Mesendoderm (in vitro differentiated cells): ENCODE measurements at places on chromosomes 11 and 22.

GRCh38 chr22:26702906-26703830 is 45.8 kb downstream of the MIAT start:
- H3K4me3 ChIP-seq: no peak overlapping the region
- H3K27me3 ChIP-seq: no peaks in the 10 kb centered on the region
- no peaks in the 10 kb centered on the region for H3K36me3 ChIP-seq
- no peak overlapping the region for H3K27ac ChIP-seq

DNA sequence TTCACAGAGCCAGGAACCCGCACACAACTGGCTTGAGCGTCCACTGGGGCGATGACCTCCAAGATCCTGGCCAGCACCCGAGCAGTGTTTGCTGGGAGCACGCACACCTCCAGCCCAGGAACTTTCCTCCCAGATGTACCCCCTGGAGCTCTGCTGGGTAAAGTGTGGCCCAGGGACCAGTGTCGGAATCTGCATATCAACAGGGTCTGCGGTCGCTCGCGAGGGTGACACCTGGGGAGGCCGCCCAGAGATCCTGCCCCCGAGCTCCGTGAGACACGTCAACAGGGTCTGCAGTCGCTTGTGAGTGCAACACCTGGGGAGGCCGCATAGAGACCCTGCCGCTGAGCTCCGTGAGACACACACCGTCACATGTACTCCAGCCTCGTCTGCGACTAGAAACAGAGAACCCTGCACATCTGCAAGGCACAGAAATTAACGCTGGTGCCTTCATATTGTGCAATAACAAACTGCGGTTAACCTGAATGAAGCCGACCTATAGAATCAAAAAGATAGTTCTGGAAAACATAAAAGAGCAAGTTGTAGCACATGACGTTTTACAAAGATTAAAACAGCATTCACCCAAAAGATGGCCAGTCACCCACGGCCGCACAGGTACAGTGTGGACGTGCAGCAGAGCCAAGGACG is 172.4 kb downstream of the BRD1 start:
- no peaks in the 10 kb centered on the region for H3K36me3 ChIP-seq
- no peak overlapping the region for H3K27ac ChIP-seq
- no peak overlapping the region for H3K4me3 ChIP-seq
- DNase-seq: no peak
- peaks cover 1% of the 10 kb centered on the region for H3K4me1 ChIP-seq

GRCh38 chr11:125102025-125102424 is 9.4 kb downstream of the TMEM218 start:
- no peak for DNase-seq
- H3K4me3 ChIP-seq: no peak overlapping the region
- H3K27me3 ChIP-seq: no peaks in the 10 kb centered on the region
- H3K36me3 ChIP-seq: no peaks in the 10 kb centered on the region
- no peaks in the 10 kb centered on the region for H3K4me1 ChIP-seq
- H3K27ac ChIP-seq: no peak overlapping the region

- no peak for DNase-seq
- no peaks in the 10 kb centered on the region for H3K4me1 ChIP-seq
- no peak overlapping the region for H3K27ac ChIP-seq
- no peaks in the 10 kb centered on the region for H3K36me3 ChIP-seq
These were observed 28.7 kb upstream of the RTL6 start for GRCh38 chr22:44526779-44527126.

DNA sequence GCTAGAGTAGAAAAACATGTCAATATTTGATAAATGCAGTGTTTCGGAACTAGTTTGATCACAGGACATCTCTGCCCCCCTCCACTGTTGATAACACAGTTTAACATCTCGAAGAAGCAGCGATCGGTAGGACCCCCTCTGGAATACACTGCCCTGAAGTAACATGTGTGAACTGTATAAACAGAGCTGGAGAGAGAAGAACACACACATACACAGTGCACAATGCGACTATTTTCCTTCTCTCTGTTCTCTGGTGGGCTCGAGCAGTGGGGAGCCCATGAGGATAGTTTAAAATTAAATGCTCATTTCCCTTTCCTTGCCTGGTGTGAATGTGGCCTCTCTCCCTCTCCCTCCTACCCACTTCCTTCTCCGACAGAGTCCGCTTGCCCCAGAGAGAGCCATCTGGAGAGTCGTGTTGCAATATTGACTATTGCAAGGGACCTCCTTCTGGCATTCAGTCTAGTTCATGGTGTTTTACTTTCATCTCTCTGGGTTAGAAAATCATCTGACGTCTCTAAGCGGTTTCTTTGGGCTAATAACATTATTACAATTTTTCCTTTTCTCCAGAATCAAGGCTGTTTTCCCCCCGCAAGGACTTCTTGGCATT is 51.6 kb upstream of the BARX2 start:
- no peaks in the 10 kb centered on the region for H3K4me1 ChIP-seq
- no peaks in the 10 kb centered on the region for H3K27me3 ChIP-seq
- H3K36me3 ChIP-seq: no peaks in the 10 kb centered on the region
- no peak overlapping the region for H3K27ac ChIP-seq
- no peak for DNase-seq

DNA sequence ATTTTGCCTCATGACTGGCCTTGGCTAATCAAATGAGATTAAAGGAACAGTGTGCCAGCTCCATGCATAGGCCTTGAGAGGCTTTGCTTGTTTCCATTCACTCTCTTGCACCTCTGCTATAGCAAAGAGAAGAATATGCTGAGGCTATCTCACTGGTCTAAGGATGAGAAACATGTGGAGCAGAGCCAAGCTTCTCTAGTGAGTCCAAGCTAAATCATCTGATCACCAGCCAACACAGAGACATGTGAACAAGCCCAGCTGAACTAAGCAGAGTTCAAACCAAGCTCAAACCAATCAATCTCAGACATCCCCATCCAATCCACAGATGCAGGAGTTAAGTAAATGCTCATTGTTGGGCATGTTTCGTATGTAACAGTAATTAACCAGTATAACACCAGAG is 69.4 kb upstream of the API5 start:
- H3K27me3 ChIP-seq: no peaks in the 10 kb centered on the region
- H3K27ac ChIP-seq: no peak overlapping the region
- H3K4me3 ChIP-seq: no peak overlapping the region
- H3K4me1 ChIP-seq: no peaks in the 10 kb centered on the region

DNA sequence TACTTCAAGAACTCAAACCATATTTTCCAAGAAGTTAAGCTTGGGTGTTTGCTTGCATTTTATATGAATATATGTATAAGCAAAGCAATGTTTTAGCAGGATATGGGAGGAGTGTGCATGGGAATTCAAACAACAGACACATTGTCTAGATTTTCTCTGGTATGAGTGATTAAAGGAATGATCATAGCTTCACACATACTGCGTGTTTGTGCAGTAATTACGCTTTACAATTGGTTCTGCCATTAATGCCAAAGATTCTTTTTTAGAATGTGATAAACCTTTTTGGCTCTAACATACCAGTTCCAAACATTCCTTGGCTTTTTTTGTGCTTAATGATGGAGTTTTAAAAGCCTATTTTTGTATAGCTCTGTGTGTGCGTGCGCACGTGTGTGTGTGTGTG is 54.0 kb downstream of the CCDC34 start:
- no peak for DNase-seq
- no peaks in the 10 kb centered on the region for H3K36me3 ChIP-seq
- no peak overlapping the region for H3K4me3 ChIP-seq
- H3K27me3 ChIP-seq: no peaks in the 10 kb centered on the region

GRCh38 chr11:70073871-70074371 is 4.2 kb upstream of the ANO1 start:
- H3K27ac ChIP-seq: no peak overlapping the region
- no peaks in the 10 kb centered on the region for H3K36me3 ChIP-seq
- no peaks in the 10 kb centered on the region for H3K4me1 ChIP-seq

DNA sequence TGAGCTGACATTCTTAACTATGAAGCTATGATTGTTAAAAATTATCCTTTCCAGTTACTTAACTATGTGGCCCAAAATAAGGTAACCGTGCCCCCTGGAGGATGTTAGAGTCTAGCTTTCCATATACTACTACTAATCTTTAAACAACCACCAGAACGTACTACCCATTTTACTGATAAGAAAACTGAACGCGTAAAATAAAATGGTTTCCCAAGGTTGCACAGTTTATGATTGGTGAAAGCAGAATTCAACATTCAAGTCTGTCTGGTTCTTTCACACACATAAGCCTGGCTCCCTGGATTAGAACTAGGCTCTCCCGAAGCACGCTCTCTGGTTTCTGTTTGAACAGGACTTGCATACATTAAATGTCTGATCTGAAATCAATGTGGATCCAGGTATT is 437.8 kb upstream of the CCDC90B start:
- no peak overlapping the region for H3K4me3 ChIP-seq
- H3K36me3 ChIP-seq: no peaks in the 10 kb centered on the region
- DNase-seq: peak; percentile 82
- no peaks in the 10 kb centered on the region for H3K27me3 ChIP-seq
- H3K27ac ChIP-seq: peak overlapping the region; percentile 98

GRCh38 chr11:119450590-119451326 is 27.8 kb upstream of the THY1 start:
- no peaks in the 10 kb centered on the region for H3K4me1 ChIP-seq
- H3K36me3 ChIP-seq: no peaks in the 10 kb centered on the region
- DNase-seq: no peak
- H3K4me3 ChIP-seq: no peak overlapping the region

DNA sequence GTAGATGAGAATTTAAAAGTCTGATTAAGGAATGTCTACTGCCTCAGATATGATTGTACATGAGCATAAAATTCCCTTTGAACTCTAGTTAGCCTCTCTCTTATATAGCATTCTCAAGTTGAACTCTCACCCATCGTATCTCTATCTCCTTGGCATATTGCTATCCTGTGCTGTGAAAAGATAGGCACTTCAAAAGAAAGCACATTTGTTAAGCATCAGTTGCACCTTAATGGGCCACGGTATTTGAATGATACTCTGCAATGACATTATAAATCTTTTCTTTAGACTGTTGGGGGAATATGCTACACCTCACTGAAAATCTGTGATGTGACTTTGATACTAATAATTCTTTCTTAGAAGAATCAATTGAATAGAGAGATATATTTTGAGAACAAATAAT is 570.7 kb downstream of the JRKL start:
- H3K27me3 ChIP-seq: no peaks in the 10 kb centered on the region
- DNase-seq: no peak
- H3K27ac ChIP-seq: no peak overlapping the region
- H3K4me3 ChIP-seq: no peak overlapping the region
- H3K4me1 ChIP-seq: no peaks in the 10 kb centered on the region

- H3K27ac ChIP-seq: no peak overlapping the region
- H3K4me1 ChIP-seq: peaks cover 5% of the 10 kb centered on the region
- no peaks in the 10 kb centered on the region for H3K27me3 ChIP-seq
- DNase-seq: peak; percentile 59
These were observed 407.9 kb downstream of the MIAT start for GRCh38 chr22:27065279-27065678.

DNA sequence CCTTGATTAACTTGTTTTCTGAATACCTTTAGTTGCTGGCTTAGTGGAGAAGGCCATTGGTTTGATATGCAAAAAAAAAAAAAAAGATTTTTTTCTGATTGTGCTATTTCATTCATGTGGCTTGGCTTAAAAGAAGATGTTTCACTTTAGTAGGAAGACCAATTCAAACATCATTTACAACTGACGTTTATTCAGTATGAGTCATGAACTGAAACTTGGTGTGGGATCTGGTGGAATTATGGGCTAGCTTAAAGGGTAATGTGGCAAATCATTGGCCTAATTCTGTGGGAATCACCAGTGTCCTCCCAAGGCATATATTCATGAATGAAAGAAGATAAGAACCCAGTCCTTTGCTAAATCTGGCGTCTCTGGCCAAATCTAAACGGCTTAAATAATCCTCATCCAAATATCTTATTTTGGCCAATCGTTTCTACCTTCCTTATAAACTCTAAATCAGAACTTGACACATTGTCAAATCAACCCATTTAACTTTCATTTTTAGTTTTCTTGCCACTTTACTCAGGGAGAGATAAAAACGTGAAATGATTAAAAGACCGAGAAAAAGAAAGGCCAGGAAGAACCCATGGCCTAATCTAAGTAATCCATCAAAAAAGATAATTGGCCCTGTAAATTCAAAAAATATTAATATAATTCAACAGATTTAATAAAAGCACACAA is 77.0 kb downstream of the DDIAS start:
- no peaks in the 10 kb centered on the region for H3K36me3 ChIP-seq
- no peak for DNase-seq
- no peaks in the 10 kb centered on the region for H3K27me3 ChIP-seq
- H3K27ac ChIP-seq: no peak overlapping the region
- no peaks in the 10 kb centered on the region for H3K4me1 ChIP-seq

DNA sequence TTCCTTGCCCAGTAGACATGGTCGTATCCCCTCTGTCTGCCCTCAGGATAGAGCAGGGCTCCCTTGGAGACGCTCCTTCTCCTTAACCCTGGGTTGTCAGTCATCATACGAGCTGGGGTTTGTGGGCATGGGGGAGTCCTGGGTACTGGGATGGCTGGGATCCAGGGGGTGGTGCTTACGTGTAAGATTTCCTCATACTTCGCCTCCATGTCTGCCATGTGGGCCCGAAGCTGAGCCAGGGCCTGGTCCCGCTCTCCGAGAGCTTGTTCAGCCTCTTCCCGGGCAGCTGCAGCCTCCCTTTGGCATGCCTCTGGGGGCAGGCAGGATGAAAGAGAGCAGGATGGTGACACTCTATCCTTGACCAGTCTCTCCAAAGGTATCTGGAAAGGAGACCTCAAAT is 5.3 kb downstream of the NHERF4 start:
- H3K4me3 ChIP-seq: no peak overlapping the region
- no peak for DNase-seq
- H3K27ac ChIP-seq: no peak overlapping the region
- H3K4me1 ChIP-seq: no peaks in the 10 kb centered on the region
- no peaks in the 10 kb centered on the region for H3K36me3 ChIP-seq
